Activated CD4-positive, alpha-beta T cell treated with anti-CD3 and anti-CD28 coated beads, Interleukin-2, amount 50 U/mL, for 4 hours (primary cell): ENCODE measurements at places on chromosomes 5 and 9.
A peak's percentile ranks its signal among the peaks of the same experiment; 100 is the strongest.

- DNase-seq, result no peak
These were observed 13.7 kb downstream of the IL31RA start for GRCh38 chr5:55864606-55865541.

GRCh38 chr5:137695651-137696428 lies 40.0 kb downstream of the KLHL3 start:
- no peak for DNase-seq

GRCh38 chr5:61678966-61679365 lies 346.9 kb downstream of the ZSWIM6 start:
- no peak for DNase-seq

GRCh38 chr5:91137647-91138046 lies 245.5 kb downstream of the ARRDC3 start:
- DNase-seq, result no peak

DNA sequence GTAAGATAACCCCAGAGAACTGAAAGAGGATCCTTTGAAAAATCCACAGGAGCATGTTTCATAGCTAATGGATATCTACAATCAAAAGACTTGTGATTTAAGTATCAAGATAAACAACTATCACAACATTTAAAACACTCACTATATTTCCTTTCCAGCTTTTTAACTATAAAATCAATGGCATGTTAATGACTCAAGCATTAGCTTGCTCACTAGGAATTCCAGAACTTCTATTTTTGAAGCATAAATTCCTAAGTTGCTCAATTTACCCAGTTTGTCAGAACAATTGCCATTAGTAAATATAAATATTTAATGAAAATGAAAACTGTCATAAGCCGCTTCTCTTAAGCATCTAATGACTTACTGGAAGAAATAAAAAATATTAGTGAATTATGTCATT lies 355.3 kb downstream of the PRELID2 start:
- no peak for DNase-seq

GRCh38 chr5:136686192-136686872 lies 321.0 kb upstream of the TRPC7 start:
- DNase-seq, result no peak

DNA sequence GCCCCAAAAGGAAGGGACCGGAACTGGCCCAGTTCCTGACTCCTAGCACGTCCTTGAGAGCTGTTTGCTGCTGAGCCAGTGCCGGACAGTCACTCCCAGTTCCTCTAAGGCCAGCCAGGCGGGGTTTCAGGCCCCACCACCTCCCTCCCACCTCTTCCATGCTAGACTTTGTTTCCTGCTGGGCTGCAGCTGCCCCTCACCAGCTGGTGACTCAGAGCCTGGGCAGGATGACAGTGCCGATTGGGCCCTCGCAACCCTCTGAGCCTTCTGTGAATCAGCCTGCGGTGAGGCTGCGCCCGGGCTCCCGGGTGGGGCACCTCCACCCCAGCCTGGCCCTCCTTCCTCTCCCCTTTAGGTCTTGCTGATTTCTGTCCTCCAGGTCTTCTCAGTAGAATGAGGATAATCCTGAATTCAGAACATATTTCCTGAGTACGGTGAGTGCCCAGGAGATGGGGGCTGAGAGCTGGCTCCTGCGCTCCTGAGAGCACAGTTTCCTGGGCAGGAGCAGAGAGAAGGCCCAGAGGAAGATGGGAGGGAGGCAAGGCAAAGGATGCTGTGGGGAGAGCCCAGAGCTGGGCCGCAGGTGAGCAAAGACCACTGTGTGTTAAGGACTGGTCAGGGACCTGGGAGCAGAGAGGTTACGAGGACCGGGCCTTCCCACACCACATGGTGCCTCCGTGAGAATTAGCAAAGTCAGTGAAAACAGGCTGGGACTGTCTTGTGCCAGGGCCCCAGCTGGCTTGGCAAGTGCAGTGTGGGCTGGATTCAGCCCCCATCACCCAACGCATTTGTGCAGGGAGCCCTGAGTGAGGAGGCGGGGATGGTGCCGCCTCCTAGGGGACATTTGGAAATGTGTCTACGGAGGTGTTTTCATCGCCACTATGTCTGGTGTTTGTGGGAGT lies 32.9 kb upstream of the STXBP1 start:
- DNase-seq, result peak; percentile 62

GRCh38 chr9:123329329-123329955 lies 26.6 kb upstream of the CRB2 start:
- DNase-seq, result no peak

- DNase-seq, result no peak
These were observed 393.5 kb downstream of the PDE4D start for GRCh38 chr5:59500014-59500413.

GRCh38 chr9:135547756-135548736 lies 2.1 kb downstream of the OBP2A start:
- no peak for DNase-seq

DNA sequence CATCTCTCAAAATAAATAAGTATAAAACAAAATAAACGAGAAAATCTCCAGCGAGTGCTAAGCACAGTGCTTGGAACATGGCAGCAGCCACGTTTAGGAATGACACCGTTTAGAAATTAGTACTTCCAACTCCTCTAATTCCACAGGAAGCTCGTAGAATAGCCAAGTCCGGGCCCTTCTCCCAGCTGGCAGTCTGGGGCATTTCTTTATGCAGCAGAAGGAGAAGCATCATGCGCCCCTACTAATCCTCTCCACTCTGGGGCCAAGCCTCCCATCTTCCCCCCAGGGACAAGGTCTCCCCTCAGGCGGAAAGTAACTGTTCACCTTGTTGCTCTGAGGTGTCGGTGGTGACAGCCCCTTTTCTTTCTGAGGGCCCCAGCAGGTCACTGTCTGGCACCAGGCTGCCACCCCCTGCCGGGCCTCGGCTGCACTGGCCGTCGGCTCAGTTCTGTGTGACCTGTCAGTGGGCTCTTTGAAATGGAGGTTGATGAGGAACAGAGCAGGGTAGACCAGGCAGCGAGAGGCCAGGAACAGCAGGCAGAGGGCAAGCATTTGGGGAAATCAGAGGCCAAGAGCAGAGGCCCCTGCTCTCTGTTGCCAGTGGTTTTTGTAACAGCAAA lies 113.5 kb upstream of the WWC1 start:
- no peak for DNase-seq

- no peak for DNase-seq
These were observed 3.0 kb downstream of the SPATA31E1 start for GRCh38 chr9:87885484-87886189.

DNA sequence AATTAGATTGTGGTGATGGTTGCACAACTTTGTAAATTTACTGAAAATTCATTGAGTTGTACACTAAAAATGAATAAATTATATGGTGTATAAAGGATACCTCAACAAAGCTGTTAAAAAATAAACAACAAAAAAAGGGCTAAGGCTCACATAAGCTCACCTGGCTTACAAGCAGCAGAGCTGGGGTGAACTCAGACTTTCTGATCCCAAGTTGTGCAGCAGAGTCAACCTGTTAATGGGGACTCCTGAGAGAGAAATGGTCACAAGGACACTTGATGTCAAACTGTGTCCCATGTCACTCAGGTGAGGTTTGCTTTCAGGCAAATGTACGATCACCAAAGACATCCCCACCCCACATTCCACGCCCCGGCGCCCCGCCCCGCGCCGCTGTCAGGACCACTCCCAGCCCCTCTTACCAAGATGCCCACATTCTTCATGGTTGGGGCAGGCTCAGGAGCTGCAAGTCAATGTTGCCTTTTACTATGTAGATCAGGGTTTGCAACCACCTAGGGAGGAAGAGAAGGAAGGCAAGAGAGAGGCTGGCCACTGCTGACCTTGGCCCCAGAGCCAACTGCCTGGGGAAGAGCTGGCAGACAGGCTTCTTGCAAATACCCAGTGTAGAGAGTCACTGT lies 22.4 kb upstream of the SLC36A1 start:
- no peak for DNase-seq

GRCh38 chr5:52468976-52469375 lies 318.7 kb upstream of the ITGA1 start:
- no peak for DNase-seq

- no peak for DNase-seq
These were observed 66.8 kb upstream of the IL17B start for GRCh38 chr5:149445739-149446369.

GRCh38 chr5:178330791-178331404 lies 98.3 kb upstream of the PHYKPL start:
- no peak for DNase-seq

- DNase-seq, result peak; percentile 67
These were observed 60.7 kb downstream of the HRH2 start for GRCh38 chr5:175718401-175719108.

DNA sequence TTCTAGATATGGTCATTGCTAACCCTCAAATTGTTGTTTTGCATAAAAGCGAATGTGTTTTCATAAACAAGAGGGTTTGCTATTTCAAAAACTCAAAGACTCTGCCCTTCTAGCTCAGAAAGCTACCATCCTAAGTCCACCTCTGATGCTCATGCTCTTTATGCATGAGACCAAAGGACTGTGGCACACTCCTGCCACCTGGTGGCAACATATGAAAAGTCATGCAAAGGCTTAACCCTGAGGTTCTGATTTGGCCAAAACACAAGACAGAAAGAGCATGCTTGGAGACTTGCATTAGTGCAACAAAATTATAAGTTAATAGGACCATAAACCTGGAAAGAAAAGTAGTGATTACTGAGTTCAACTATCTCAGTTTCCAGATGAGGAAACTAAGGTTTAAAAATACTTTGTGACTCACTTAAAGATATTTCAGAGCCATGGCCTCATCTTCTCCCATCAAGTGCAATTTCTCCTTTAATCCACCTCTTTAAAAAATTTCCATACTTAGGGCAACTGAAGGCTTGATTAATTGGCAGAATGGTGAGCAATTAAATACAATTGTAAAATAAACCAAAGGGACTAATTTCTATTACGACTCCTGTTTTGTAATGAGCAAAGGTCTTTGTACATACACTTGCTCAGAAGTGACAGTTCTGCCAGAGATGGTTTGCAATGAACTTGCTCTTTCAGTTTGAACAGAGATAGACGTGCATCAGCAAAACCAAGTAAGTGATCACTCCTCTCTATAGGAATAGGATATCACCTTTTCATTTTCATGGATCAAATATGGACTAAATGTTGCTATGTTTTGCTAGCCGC lies 110.7 kb upstream of the RAD23B start:
- DNase-seq, result peak; percentile 39

DNA sequence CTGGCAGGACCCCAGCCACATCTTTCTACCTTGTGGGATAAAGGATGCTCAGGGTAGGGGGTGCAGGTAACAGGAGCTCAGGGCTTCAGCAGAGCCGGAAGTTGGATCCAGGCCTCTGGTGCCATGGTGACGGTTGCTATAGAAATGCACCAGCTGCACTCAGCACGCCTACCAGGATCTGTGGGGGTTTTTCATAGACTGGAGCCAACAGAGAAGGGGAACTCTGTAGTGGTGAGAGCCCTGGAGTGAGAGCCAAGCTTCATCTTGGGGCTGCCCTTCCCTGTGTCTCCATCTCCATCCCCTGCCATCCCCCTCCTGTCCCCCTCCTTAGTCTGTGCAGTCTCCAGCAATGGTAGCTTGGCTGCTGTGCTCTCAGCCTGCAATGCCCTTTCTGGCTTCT lies 27.5 kb upstream of the BOD1 start:
- DNase-seq, result no peak

GRCh38 chr5:169637085-169637548 lies at the start of gene DOCK2:
Gene DOCK2 (plus strand): TSS chr5:169637275. CDS start chr5:169637327, 52 bp downstream.
- DNase-seq, result peak; percentile 59

GRCh38 chr9:90801241-90801972 lies at the start of gene SYK:
Gene SYK (plus strand): TSS chr9:90801819. CDS start chr9:90843899, 42,080 bp downstream.
- no peak for DNase-seq

DNA sequence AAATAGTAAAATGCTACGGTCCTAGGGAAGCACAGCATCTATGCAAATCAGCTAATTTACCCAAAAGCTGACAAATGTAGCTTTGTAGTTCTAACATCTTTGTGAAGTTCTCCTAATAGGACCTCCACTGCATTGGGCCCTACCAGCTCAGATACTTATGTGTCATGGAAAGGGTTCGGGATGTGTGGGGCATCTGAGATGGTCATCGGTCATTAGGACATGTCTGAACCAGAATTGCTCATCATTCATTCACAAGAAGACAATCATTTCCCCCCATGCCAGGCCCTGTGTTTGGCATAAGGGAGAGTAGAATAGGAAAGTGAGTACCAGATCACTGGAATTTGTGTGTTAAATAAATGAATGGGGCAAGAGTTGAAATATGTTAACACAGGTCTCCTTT lies 35.7 kb downstream of the PWWP2A start:
- no peak for DNase-seq

- no peak for DNase-seq
These were observed 1.3 kb downstream of the NPDC1 start for GRCh38 chr9:137044502-137045177.

DNA sequence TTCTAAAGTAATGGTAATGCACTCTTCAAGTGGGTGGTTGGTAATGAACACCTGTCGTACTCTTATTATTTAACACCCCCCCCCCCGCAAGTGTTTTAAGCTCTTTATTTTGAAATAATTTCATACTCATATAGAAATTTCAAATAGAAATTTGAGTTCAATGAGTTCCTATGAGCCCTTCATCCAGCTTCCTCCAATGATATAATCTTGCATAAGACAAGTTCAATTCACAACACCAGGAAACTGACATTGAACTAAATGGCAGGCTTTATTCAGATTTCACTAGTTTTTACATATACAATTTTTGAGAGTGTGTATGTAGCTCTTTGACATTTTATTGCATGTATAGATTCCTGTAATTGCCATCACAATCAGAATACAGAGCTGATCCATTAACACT lies 30.9 kb upstream of the OSMR start:
- DNase-seq, result no peak

DNA sequence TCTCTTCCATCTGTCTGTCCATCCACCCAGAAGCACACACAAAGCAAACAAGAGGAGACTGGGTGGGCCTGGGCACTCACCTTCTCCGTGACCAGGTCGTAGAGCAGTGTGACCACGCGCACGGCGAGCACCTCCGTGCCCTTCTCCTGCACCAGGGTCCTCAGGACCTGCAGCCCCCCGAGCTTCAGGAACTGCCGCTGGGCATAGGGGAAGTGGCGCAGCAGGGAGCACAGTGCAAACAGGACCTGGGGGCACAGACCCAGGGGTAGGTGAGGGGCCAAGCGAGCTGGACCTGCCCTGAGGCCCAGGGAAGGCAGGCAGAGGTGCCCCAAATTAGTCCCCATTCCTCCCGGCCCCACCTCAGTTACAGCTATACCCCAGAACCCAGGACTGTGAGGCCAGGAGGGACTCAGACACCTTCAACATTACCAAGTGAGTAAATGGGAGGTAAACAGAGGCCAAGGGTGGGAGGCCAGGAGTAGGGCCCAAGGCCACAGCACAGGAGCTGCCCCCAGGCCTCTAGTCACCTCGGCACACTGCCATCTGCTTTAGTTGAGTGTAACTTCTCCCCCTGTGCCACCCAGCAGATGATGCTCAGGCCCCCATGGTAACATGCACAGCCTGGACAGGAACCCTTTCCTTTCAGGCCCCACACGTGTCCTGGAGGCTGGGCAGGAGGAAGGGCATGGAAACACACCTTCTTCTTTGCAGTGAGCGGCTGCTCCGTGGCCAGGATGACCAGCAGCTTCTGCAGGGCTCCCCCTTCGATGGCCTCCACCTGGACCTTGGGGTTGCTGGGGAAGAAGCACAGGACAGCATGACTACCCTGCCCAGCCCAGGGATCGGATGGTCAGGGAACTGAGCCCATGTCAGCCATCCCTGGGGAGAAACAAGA lies 76.2 kb upstream of the LRRTM2 start:
- DNase-seq, result no peak

GRCh38 chr9:19481971-19482404 lies 73.2 kb downstream of the ACER2 start:
- no peak for DNase-seq

GRCh38 chr5:109524555-109524954 lies 114.8 kb upstream of the PJA2 start:
- no peak for DNase-seq
